ENCODE measurements at places on chromosomes 12 and 14.

GRCh38 chr12:45762185-45763110 is 32.9 kb downstream of the ARID2 start:
- H3K4me1 ChIP-seq: peaks cover 24% of the 10 kb centered on the region
- no peaks in the 10 kb centered on the region for H3K27me3 ChIP-seq
- no peak overlapping the region for H3K27ac ChIP-seq
- H3K4me3 ChIP-seq: no peak overlapping the region
- H3K36me3 ChIP-seq: no peaks in the 10 kb centered on the region

- H3K4me1 ChIP-seq: peaks cover 13% of the 10 kb centered on the region
- peaks cover 35% of the 10 kb centered on the region for H3K36me3 ChIP-seq
- no peaks in the 10 kb centered on the region for H3K27me3 ChIP-seq
- no peak overlapping the region for H3K27ac ChIP-seq
Observed at GRCh38 chr14:105367116-105368031, 31.0 kb upstream of the TEX22 start.

DNA sequence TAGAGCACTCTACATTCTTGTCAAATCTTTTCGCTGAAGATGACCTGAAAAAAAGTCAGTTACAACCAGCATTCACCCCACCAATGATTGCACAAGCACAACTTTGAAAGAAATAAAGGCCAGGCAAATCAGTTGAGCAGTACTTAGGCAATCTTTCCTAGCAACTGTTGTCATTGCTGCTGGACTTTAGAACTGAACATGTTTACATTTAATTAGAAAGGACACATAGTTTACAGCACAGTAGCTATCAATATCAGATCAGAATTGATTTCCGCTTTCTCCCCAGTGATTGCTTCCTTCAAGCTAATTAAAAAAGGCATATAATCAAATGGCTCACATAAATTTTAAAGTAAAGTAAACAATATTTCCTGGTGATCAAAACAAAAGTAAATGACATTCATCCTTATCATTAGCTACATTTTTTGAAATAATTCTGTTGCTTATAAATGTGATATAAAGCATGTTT is 128.4 kb downstream of the FOXA1 start:
- no peaks in the 10 kb centered on the region for H3K27me3 ChIP-seq
- DNase-seq: no peak
- no peak overlapping the region for H3K4me3 ChIP-seq
- H3K4me1 ChIP-seq: no peaks in the 10 kb centered on the region
- H3K27ac ChIP-seq: no peak overlapping the region
- H3K36me3 ChIP-seq: no peaks in the 10 kb centered on the region

GRCh38 chr14:67622675-67623074 is 3.0 kb downstream of the ARG2 start:
- H3K4me1 ChIP-seq: peaks cover 45% of the 10 kb centered on the region
- DNase-seq: peak; percentile 83
- no peaks in the 10 kb centered on the region for H3K36me3 ChIP-seq
- no peak overlapping the region for H3K4me3 ChIP-seq

- no peaks in the 10 kb centered on the region for H3K36me3 ChIP-seq
- no peak overlapping the region for H3K4me3 ChIP-seq
- DNase-seq: peak; percentile 85
- no peak overlapping the region for H3K27ac ChIP-seq
- no peaks in the 10 kb centered on the region for H3K27me3 ChIP-seq
Observed at GRCh38 chr14:76926521-76927251, 100.5 kb downstream of the LRRC74A start.

GRCh38 chr12:124551268-124552144 is 15.9 kb downstream of the NCOR2 start:
- peaks cover 86% of the 10 kb centered on the region for H3K4me1 ChIP-seq
- H3K27me3 ChIP-seq: no peaks in the 10 kb centered on the region
- H3K4me3 ChIP-seq: no peak overlapping the region

GRCh38 chr12:56991319-56992246 is 14.8 kb downstream of the ZBTB39 start:
- no peak overlapping the region for H3K4me3 ChIP-seq
- no peaks in the 10 kb centered on the region for H3K27me3 ChIP-seq
- DNase-seq: peak; percentile 78
- no peaks in the 10 kb centered on the region for H3K4me1 ChIP-seq
- H3K27ac ChIP-seq: peak overlapping the region; percentile 53

- H3K4me3 ChIP-seq: no peak overlapping the region
- H3K27ac ChIP-seq: peak overlapping the region; percentile 53
- H3K27me3 ChIP-seq: no peaks in the 10 kb centered on the region
- no peak for DNase-seq
Observed at GRCh38 chr12:24839268-24839791, 109.6 kb downstream of the BCAT1 start.

DNA sequence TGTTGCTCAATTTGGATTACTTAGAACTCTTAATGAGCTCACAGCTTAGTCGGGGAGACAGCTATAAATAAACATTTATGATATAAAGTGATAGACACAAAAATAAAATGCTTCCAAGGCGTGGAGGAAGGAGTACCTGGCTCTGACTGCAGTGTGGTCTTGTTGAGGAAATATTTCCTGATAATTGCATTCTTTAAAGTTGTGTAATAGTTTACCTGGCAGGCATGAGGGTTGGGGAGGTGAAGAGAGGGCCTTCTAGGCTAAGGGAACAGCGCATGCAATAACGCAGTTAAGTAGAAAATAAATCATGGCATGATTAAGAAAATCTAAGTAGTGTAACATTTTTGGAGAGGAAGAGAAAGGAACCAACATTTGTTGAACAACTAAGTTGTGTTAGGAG is 260.5 kb upstream of the ATP2B1 start:
- no peaks in the 10 kb centered on the region for H3K27me3 ChIP-seq
- no peak overlapping the region for H3K4me3 ChIP-seq
- H3K27ac ChIP-seq: no peak overlapping the region
- no peak for DNase-seq
- H3K36me3 ChIP-seq: no peaks in the 10 kb centered on the region
- no peaks in the 10 kb centered on the region for H3K4me1 ChIP-seq

DNA sequence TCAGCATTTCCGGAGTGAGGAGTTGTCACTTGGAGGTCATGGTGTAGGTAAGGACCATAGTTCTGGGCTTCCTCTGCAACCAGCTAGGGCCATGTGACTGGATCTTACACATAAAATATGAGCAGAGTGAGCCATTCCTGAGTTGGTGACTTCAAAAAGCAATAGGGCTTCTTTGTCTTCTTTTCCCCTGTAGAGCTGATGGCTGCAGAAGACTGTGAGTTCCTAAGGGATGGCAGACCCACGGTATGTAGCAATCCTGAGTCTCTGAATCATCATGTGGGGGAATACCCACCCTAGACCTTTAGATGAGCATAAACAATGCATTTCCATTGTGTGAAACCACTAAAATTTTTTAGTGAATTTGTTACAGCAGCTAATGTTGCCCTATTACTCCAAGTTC is 151.1 kb upstream of the TBX3 start:
- H3K4me1 ChIP-seq: no peaks in the 10 kb centered on the region
- H3K27ac ChIP-seq: no peak overlapping the region
- H3K36me3 ChIP-seq: no peaks in the 10 kb centered on the region
- H3K4me3 ChIP-seq: no peak overlapping the region
- DNase-seq: no peak

DNA sequence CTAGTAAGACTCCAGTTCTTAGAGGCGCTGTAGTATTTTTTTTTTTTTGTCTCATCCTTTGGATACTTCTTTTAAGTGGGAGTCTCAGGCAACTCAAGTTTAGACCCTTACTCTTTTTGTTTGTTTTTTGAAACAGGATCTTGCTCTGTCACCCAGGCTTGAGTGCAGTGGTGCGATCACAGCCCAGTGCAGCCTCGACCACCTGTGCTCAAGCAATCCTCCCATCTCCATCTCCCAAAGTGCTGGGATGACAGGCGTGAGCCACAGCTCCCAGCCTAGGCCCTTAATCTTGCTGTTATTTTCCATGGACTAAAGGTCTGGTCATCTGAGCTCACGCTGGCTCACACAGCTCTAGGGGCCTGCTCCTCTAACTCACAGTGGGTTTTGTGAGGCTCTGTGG is 21.3 kb downstream of the GPRC5A start:
- no peaks in the 10 kb centered on the region for H3K27me3 ChIP-seq
- no peaks in the 10 kb centered on the region for H3K36me3 ChIP-seq
- H3K4me1 ChIP-seq: peaks cover 6% of the 10 kb centered on the region

GRCh38 chr14:103699901-103700752 is 15.1 kb downstream of the XRCC3 start:
- H3K4me1 ChIP-seq: peaks cover 40% of the 10 kb centered on the region
- H3K36me3 ChIP-seq: peaks cover 75% of the 10 kb centered on the region
- H3K4me3 ChIP-seq: no peak overlapping the region
- peak overlapping the region; percentile 41 for H3K27ac ChIP-seq
- DNase-seq: no peak

All from sigmoid colon (tissue), 7 donors.